ENCODE measurements at places on chromosomes 7 and 10.

DNA sequence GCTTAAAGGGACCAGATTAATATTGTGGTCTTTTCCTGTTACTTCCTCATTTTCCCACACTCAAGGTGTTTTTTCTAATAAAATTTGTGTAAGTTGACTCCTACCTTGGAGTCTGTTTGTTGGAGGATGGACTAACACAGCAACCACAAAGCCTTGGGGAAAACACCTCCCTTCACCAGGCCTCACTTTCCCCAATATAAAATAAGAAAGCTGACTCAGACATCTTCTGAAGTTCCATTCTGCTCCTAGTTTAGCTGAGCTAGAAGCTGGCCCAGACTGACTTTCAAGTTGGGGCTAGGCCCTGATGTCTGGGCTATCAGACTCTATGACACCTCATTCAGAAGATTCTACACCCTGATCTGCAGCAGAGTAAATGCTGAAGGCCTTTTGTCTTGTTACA, 73.0 kb upstream of the ADRB1 start:
- DNase-seq: no peak

- no peak for DNase-seq
These were observed 19.6 kb downstream of the ANXA11 start for GRCh38 chr10:80185578-80186299.

- no peak for DNase-seq
These were observed 123.4 kb downstream of the HTR7 start for GRCh38 chr10:90734415-90734814.

DNA sequence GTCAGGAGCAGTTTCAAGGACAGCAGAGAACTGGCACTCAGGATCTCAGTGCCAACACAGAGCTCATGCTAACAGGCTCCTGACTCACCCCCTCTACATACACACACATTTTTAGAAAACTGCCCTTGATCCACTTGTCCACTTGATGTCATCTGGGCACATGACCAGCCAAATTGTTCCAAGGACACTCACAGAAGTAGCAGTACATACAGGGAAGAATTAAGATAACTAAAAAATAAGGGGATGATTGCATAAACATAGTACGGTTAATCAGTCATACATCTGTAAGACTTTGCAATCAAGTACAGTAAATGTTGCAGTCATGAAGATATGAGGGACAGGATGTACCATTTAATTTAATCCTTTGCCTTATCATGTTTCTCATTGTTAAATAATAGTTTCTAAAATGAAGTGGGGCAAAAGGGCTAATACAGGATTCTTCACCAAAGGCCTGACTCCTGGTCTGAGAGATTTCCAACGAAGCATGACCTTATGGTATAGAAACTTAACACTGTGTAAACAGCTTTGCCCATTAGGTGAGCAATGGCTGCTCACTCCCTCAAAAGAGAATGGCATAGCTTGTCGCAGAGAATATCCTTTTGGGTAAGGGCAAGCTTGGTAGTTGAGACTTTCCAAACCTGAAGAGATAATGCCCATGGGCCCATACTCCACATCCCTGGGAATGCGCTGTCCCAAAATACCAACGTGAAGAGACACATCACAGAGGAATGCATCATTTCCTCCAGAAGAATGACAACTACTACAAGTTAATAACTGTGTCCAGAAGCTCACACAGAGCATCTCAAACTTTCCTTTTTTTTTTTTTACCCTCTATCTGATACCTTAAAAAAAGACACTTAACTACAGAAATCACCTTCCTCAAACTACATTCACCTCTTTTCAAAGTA, 94.1 kb downstream of the ARMH3 start:
- no peak for DNase-seq

- DNase-seq: no peak
These were observed 231.6 kb downstream of the SORCS3 start for GRCh38 chr10:104872691-104873090.

GRCh38 chr7:117024811-117025210, 71.5 kb downstream of the ST7 start:
- DNase-seq: no peak

- no peak for DNase-seq
These were observed 138.2 kb downstream of the USP6NL start for GRCh38 chr10:11473128-11473760.

DNA sequence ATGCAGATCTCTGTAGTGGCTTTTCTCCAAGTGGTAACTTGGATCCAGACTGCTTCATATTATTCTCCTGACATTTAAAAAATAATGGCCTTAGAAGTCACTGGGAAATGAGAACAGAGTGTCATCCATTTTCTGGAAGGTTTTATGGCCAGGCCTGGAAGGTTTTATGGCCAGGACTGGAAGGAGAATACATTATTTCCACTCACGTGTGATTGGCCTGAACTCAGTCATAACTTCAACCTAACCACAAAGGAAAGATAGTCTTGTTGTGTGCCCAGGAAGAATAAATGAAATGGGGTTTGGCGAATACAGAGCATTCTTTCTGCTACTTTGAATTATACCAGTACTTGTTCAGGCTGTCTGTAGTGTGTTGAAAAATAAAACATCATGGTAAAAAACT, 360.9 kb downstream of the GPAM start:
- no peak for DNase-seq

DNA sequence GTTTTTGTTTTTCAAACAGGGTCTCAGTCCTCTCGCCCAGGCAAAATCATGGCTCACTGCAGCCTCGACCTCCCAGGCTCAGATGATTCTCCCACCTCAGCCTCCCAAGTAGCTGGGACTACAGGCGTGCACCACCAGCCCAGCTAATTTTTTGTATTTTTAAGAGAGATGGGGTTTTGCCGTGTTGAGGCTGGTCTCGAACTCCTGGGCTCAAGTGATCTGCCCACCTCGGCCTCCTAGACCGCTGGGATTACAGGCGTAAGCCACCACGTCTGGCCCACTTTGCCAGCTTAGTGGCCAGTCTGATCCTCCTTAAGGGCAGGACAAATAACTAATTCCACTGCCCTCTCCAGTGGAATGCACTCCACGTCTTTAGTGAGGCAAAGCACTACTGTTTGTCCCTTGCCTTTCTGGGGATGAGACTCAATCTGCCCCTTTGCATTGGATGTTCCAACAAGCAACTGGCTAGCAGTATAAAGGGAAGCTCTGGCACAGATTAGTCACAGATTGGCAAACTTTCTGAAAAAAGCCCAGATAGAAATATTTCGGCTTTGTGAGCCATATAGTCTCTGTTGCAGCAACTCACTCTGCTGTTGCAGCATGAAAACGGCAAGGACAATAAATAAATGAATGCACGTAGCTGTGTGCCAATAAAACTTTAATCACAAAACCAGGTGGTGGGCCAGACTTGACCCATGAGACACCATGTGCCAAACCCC, 143.8 kb upstream of the RHEB start:
- DNase-seq: no peak

DNA sequence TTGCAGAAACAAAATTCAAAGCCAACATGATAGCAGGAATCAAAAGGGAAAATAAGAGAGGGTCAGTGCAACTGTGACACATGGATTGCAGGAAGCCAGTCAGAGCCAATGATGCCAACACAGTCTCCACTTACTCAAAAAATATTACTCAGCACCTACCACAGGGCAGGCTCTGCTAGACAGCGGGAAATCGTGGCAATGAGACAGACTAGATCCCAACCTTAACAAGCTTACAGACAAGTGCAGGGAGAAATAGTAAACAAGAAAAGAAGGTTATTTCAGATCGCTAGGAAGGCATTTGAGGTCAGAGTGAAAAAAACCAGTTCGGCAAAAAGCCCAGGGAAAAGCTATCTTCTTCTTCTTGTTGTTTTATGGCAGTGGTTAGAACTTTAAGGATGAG, 45.2 kb upstream of the NPFFR1 start:
- DNase-seq: no peak

GRCh38 chr7:139515266-139515665, 8.2 kb upstream of the CLEC2L start:
- no peak for DNase-seq

- no peak for DNase-seq
These were observed 53.2 kb upstream of the CCDC6 start for GRCh38 chr10:59959504-59960018.

DNA sequence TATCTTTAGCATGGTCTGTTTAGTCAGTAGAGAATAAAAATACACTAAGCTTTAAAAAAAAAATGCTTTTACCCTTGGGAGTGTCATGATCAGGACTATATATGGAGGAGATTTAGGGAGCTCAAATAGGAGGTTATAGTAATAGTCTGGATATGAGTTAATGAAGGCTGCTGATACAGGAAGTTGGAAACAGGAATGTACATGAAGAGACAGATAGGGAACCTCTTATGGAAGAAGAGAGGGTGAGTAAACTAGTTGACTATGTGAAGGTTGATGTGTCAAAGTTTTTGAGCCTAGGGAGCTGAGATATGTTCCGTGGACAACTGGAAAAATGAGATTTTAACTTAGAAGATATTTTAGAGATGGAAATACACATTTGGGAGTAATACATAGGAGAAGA, 472.0 kb upstream of the FZD8 start:
- DNase-seq: no peak

GRCh38 chr7:66894463-66895080, 26.5 kb upstream of the TMEM248 start:
- no peak for DNase-seq

DNA sequence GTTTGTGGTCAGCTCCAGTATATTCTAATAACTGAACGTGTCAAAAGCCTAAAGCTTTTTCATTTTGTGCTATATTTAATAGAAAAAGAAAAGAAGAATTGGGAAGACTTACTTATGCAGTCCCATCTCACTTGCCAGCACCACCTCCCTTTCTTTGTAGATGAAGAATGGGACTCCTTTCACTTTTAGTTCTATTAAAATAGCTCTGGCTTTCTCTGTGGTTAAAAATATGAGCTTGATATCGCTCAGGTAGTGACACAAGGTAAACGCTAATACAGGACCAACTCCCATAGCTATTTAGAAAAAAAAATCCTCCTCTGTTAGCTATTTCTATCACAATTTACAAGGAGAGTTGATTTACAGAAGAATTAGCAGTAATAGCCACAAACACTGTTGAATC, 176.8 kb downstream of the PDE1C start:
- DNase-seq: no peak

- no peak for DNase-seq
These were observed 531.0 kb upstream of the COBL start for GRCh38 chr7:51847461-51848134.

GRCh38 chr10:82498976-82499375, 624.0 kb downstream of the NRG3 start:
- no peak for DNase-seq

DNA sequence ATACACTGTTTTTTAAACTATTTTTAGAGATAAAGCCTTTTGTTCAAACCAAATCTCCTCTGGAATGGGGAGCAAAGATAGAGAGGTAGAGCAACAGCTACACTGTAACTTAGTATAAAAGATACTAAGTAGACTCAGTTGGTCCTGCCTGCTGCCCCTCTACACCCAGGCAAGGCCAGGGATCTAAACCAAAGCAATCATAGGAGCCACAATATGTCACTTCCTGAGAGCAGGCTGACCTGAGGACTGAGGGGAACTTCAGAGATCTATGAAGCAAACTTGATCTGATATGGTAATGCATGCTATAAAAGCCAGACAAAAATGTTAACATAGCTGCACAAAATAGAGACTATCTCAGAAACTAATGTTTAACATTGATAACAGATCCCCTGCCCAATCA, 7.0 kb upstream of the TRDMT1 start:
- no peak for DNase-seq

GRCh38 chr7:48097521-48098231, 8.6 kb downstream of the UPP1 start:
- DNase-seq: peak; percentile 40

DNA sequence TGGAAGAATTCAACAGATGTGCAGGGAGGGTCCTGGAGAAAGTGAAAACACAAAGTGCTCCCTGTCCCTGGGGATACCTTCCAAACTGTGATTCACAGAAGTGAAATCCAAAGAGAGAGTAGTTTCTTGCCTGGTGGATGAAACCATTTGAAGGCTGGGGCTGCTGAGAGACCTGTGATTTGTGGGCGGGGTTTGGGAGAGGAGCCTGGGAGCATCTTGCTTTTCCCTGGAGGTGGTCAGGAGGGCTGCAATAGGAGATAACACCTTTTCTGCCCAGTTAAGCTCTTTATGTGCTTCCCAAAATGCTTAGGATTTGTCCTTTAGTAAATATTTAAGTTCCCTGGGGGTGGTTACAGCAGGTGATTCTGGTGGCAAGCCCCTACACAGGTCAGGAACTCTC, 105.3 kb upstream of the TPK1 start:
- DNase-seq: no peak

DNA sequence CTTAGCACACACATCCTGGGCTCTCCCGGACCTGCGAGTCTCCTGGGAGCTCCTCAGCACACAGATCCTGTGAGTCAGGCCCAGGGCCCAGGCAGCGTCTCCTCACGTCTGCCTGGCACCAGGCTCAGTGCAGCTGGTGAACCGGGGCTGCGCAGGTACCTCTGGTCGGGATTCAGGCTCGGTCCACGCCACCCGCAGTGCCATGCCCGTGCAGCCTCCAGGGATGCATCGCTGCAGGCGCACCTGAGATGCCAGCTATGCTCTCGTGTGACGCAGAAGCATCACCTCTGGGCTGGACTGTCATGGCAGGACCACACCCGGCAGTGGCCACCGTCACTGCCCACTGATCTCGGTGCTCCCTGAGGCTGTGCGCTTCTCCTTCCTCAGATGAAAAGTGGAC, 52.0 kb downstream of the NKX6-2 start:
- no peak for DNase-seq

DNA sequence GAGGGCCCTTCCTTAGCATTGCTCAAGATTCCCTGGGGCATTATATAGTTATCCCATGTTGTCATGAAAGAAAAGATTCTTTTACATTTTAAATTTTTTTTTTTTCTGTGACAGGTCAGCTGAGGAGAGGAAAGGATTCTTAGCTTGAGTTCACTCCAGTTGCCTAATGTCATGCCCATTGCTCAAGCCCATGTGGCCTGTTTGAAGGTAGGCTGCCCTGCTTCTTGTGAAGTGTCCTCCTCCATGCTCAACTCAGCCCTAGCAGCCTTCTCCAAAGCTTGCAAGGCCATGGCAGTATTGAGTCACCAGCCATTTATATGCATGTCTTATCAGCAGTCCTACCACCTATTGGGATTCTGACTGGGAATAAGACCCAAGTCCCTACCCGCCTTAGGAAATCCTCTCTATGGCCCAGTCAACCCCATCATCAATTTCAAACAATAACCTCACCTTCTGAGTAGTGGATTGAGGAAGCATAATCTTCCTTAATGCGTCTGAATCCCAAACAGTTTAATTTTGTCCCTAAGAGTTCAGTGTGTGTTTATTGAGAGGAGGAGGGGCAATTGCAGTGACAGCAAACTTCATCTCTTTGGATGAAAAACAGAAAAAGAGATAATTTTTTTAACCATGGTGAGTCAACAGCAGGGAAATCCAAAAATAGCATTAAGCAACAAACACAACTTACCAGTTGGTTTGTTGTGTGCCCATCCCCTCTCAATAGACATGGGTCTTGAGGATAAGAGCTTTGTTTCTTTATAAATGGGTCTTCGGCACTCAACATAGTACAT, 38.6 kb upstream of the WASL start:
- DNase-seq: no peak
